Liver (tissue), 10 donors: ENCODE measurements at places on chromosomes 5 and 9. TPM values are rescaled to one million over a fixed set of nuclear protein-coding genes. Genes with fewer than 3 reads are reported as not detected.

IQGAP2 gene
- polyA plus RNA-seq = 112 TPM

- DNase-seq = no peak
These were observed 8.9 kb downstream of the CDC42SE2 start for GRCh38 chr5:131272724-131273123.

- no peak for DNase-seq
These were observed 243.8 kb upstream of the PUM3 start for GRCh38 chr9:3087697-3088096.

DNA sequence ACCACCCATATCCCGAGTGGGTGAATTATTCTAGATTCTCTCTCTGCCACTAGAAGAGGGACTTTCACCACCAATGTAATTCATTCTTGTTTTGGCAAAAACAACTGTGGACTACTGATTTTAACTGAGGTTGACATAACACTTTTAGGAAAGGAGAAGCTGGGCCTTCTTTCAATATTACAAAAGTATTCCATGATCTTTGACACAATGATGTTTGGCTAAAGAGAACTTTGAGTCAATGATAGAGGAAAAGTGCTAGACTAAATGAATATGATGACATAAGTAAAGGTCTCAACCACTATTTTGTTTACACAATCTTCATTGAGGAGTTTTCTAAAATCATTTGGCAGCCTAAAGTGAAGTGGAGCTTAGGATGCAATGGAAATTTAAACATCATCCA, 336.9 kb upstream of the PDE4D start:
- DNase-seq = no peak

- no peak for DNase-seq
These were observed 78.0 kb downstream of the GNAQ start for GRCh38 chr9:77953590-77953989.

- no peak for DNase-seq
These were observed 412 bp downstream of the FGF18 start for GRCh38 chr5:171419688-171420430.

PTGDS gene
- 15.2 TPM for polyA plus RNA-seq

ARL15 gene
- polyA plus RNA-seq = 6.8 TPM

DNA sequence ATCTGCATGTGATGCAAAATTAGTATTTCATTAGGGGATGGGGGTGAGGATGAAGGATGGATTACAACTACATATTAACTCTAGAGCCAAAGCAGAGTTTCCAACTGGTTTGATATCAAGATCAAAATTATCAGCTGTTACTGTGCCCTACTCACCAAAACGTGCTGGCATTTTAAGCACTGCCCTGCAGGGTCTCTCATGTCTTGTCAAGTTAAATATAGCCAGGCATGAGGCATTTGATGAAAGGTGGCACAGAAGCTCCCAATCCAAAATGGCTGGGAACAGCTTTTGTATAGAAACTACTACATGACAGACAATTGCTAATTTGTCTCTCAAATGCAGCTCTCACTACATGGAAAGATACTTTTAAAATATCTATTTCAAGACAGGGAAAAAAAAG, 27.1 kb upstream of the CAAP1 start:
- no peak for DNase-seq

DNA sequence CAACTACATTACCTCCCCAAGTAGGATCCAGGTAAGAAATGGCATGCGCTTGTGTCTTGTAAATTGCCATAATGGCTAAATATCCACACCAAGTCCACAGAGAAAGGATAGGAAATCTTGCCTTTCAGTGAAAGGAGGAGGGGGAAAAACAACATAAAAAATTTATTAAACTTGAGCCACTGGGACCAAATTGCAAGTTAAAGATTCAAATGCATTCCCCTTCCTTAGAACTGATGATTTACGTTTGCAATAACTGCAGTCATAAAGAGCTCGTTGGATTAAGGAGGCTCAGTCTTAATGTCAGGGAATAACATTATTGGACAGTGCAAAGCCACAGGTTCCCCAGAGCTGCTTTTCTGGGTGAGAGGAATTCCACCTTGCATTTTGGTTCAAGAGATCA, 92.6 kb upstream of the SARDH start:
- no peak for DNase-seq

DNA sequence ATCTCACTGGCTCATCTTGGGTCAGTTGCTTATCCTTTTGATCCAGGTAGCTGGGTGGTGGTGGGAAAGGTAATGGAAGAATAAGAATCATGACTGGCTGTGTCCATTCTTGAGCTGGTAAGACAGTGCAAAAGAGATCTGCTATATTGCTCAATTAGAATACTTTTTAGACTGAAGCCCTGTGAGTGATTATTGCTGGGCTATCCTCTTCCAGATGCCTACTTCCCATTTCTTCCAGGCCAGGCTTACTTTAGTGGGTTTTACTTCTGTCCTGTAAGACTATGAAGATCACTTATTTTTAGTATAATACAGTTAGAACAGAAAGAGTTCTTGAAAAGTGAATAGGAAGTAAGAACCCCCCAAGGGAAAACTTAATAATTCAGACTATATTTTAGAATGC, 7.2 kb downstream of the MARCHF6 start:
- DNase-seq = no peak

CWC27 gene
- polyA plus RNA-seq = 9.8 TPM

GRCh38 chr5:168656633-168657032, 77.5 kb upstream of the PANK3 start:
- DNase-seq = no peak

MYOT gene
- polyA plus RNA-seq = 0.32 TPM

DNA sequence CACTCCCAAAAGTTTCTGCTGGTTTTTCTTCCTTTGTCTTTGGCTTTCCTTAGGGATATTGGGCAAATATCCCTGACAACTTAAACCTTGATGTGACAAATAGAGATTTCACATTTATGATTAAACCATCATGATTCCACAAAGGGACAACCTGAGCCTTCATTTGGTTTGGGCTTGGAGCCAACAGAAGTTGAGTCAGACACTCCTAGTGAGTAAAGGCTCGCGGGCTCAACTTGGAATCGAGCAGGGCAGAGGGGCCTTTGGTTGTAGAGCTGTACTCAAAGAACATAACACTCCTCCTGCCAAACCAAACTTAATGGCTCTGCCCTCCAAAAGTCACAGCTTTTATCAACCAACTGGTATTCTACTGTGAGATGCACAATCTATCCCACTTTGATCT, 290.2 kb upstream of the MAP3K1 start:
- DNase-seq = no peak

DNA sequence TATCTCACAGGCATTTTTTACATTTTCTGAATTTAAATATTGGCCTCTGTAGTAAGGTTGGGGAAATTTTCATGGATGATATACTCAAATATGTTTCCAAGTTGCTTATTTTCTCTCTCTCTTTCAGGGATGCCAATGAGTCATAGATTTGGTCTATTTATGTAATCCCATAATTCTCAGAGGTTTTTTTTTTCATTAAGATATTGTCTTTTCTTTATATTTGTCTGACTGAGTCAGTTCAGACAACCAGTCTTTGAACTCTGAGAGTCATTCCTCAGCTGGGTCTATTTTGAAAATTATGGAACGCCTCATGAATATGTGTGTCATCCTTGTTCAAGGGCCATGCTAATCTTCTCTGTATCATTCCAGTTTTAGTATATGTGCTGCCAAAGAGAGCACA, 223.2 kb downstream of the PCSK1 start:
- no peak for DNase-seq
